T-cell (primary cell): ENCODE measurements at places on chromosomes 1 and 21.

- no peak for DNase-seq
Observed at GRCh38 chr1:111801071-111801850, 45.6 kb downstream of the DDX20 start.

GRCh38 chr1:42423681-42424080, 32.1 kb downstream of the ZMYND12 start:
- no peak for DNase-seq

- DNase-seq: no peak
Observed at GRCh38 chr1:115978292-115978941, 2.1 kb downstream of the SLC22A15 start.

DNA sequence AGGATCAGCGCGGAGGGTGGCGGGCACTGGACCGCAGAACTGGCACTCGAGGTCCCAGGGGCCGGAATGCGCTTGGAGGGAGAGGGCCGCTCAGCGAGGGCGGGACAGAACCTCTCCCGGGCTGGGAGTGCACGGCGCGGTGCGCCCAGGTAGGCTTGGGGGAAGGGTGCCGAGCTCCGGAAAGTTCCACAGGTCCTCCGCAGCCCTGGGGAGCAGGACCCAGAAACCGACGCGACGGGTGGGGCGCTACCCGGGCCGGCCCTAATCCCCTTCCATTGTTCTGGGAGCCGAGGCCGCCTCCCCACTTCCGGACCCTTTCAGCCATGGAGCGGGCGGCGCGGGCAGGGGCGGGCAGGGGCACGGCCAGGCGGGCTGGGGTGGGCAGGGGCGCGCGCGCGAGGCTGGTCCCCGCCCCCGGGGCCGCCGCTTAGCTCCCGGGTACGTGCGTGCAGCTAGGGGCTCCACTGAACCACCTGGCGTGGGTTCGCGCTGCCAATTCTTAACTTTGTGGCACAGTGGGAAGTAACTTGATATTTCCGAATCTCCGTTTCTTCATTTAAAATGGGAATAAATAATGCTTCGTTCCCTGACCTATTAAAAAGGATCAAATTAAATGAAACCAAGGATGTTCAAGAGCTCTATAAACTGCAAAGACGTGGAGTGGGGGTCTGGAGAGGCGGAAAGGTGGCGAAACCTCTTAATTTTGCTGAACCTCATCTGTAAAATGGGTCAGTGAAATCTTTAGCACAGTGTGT, 20.7 kb downstream of the LGR6 start:
- no peak for DNase-seq

DNA sequence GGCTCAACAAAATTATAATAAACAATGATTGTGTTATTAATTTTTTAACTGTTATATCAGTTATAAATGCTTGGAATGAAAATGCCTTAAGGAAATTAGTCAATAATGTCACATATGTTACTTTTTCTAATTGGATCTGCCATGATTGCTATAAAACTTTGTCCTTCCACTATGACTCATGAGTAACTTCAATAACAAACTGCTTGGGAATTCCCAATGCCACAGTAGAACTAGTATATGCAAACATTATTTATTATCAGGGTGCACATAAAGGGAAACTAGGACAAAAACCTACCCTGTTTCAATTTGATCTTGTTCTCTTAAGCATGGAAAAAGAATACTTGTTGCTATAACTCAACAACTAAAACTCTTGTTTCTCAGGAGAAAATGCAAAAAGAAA, 59.1 kb upstream of the PDC start:
- no peak for DNase-seq

- no peak for DNase-seq
Observed at GRCh38 chr1:74780594-74780993, 47.6 kb downstream of the TYW3 start.

DNA sequence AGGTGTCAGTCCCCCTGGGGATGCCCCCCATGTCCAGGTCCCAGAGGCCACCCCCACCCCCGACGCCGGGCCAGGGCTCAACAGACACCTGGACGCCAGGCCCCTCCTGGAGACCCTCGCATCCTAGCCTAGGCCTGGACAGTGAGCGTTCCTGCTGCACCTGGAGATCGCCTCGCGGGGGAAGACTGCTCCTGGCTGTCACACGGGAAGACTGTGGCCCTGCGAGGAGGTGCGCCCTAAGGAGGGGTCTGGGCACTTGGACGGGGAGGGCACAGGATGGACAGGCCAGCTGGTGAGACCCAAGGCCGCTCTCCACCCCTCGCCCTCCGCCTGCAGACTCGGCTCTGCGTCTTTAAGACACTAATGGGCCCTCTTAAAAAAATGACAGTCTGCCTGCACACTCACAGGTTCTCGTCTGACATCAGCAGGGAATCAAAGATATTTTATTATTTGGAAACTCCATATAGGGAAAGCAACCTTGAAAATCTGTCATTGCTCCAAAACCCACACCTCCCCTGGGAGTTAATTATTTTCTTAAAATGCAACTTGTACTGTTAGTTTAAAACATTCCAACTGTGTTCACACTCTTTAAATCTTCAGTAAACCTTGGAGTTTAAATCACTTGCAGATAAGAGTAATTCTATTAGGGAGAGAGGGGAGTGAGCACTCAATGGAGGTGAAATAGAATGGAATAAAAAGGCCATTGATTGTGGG, 45.6 kb upstream of the ACTRT2 start:
- DNase-seq: no peak

- no peak for DNase-seq
Observed at GRCh38 chr1:15251857-15252835, 5.1 kb downstream of the FHAD1 start.

GRCh38 chr1:53401813-53402745, 57.1 kb upstream of the DMRTB1 start:
- DNase-seq: no peak

DNA sequence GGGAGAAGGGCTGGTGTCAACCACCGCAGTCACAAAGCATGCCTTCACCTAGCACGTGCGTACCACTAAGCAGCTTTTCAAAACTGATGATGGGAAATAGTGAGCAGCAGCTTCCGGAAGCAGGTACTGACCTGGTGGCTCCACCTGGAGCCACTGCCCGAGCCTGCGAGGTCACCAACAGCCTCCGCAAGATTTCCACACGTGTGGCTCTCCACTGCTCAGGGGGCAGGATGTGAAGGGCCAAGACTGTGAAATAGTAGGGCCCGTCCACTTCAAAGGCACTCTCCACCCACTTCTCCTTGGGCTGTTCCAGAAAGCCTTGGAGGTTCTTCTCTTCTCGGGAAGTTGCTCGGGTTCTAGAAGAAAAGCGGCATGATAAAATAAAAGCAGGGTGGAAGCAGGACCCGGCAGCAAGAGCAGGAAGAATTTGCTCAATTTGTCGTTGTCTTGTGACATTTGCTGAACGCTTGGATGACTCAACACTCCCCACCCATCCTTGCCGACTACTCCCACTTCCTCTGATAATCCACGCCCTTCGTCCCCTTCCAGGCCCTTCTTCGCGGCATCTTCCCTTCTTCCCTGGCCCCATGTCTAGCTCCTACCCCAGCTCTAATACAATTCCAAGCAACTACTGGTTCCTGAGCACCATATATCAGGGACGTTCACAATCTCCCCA, 124.9 kb upstream of the IFFO2 start:
- no peak for DNase-seq

DNA sequence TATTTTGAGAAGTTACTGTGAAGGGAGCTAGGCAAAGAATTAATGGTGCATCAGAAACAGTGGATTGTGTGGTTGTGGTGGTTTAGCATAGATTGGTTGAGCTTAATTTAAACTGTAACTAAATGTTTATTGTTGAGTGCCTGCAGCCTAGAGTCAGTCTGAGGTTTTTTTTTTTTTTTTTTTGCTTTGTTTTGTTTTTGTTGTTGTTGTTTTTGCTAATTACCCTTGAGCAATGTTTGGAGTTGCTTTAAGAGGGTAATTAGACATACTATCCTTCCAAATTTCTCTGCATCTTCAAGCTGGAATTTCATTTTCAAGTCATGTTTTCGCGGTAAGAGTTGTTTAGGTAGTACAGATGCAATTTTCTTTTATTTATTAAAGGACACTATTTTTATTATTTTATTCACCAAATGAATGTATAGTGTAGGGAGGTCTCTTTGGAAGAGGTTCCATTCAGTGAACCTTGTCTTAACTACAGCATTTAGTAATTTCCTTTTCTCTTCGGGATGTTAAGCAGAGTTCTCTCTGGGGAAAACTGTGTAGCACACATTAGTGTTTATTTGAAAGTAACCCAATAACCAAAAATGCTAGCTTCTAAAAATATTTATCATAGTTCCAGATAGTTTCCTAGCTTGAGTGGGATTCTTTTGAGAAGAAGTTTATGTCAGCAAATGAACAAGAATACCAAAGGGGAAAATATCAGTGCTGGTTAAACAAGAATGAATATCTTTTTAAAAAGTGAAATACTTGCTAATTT, 82.3 kb downstream of the CLIC4 start:
- DNase-seq: no peak
